Activated T-cell treated with anti-CD3 and anti-CD28 coated beads for 1 hour (primary cell): ENCODE measurements at places on chromosomes 2 and 18.

- DNase-seq = no peak
Observed at GRCh38 chr2:145076085-145076484, 556.2 kb upstream of the ZEB2 start.

- DNase-seq = no peak
Observed at GRCh38 chr2:97911206-97911921, 84.4 kb downstream of the TMEM131 start.

- DNase-seq = no peak
Observed at GRCh38 chr2:203997481-203997880, 60.9 kb downstream of the ICOS start.

- DNase-seq = no peak
Observed at GRCh38 chr18:3721771-3722648, 272.0 kb downstream of the TGIF1 start.

GRCh38 chr2:190583507-190584337, 49.2 kb upstream of the NEMP2 start:
- no peak for DNase-seq

- no peak for DNase-seq
Observed at GRCh38 chr2:70779911-70780545, 10.4 kb downstream of the FIGLA start.

DNA sequence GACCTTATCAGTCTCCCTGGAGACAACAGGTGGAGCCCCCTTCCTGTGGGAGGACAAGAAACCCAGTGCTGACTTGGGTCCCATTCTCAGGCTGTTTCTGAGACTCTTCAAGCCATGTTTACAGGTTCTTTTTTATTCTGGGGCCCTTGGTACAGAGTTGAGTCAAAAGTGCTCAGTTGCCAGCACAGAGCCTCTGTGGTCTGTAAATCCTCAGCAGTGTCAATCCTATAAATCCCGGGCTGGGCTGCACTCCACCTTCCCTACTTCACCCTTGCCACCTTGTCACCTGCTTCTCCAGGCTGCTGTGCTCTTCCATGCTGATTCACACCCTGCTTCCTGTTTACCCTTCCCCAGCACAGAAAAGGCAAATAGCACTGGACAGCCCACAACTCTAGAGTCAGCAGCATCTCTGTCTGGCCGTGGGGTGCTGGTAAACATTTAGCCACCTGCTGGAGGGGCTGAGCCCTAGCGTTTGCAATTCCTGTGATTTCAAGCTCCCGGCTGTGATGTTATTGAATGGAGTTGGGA, 74.7 kb downstream of the TNFRSF11A start:
- no peak for DNase-seq

GRCh38 chr2:100632037-100632436, 69.2 kb downstream of the PDCL3 start:
- DNase-seq = no peak

DNA sequence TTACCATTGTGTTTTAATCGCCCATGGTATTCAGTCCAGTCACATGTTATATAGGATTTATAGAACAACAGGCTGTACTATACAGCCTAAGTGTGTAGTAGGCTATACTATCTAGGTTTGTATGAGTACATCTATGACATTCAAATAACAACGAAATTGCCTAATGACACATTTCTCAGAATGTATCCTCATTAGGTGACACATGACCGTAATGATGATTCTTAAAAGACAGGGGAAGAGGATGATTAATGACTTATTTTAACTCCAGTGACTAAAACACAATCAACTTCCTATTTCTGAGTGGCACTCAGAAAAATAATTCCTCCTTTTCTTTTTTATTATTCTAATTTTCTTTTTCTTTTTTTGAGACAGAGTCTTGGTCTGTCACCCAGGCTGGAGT, 63.0 kb upstream of the ACSL3 start:
- DNase-seq = no peak

- no peak for DNase-seq
Observed at GRCh38 chr2:16127276-16127940, 187.1 kb downstream of the MYCN start.

- DNase-seq = no peak
Observed at GRCh38 chr2:67462738-67463496, 65.8 kb downstream of the ETAA1 start.

DNA sequence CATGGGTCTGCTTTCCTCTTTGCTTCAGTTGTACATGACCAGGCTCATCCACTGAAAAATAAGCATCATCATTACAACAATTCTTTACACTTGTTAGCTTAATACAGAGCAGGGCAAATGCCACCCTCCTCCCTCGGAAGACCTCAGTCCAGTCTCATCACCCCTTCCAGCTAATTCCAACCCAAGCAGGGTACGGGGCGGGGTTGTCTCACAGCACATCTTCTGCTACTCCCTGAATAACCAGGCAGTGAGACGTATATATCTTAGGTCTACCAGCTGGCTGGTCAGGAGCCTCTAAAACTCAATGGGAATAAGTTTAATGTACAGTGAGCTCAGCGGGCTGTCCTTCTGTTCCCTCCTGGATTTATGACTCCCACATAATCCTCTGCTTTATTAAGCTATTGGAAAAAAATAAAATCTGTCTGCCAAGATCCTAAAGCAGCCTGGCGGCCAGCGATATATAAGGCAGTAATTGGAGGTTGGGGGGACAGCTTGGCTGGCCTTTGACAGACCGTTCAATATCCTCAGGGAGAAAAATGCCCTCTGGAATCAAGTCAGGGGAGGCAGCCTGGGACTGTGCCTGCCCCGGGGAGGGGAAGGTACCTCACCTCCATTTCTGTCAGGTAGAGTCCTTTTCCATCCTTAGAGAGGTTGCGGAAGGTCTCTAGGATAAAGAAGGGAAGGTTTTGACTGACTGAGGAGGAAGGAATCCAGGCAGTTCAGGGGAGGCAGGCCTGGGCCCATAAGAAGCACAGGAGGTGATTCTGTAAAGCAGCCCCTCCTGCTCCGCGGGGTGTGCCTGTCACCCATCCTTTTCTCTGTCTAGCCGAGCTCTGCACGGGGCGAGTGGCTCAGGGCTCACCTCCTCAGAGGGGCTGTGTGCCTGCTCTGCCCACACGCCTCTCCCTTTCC, 76.3 kb downstream of the CAPN13 start:
- no peak for DNase-seq

GRCh38 chr2:10196110-10196892, 73.8 kb downstream of the RRM2 start:
- DNase-seq = no peak

- no peak for DNase-seq
Observed at GRCh38 chr18:48167897-48168253, 237.4 kb upstream of the SMAD2 start.

DNA sequence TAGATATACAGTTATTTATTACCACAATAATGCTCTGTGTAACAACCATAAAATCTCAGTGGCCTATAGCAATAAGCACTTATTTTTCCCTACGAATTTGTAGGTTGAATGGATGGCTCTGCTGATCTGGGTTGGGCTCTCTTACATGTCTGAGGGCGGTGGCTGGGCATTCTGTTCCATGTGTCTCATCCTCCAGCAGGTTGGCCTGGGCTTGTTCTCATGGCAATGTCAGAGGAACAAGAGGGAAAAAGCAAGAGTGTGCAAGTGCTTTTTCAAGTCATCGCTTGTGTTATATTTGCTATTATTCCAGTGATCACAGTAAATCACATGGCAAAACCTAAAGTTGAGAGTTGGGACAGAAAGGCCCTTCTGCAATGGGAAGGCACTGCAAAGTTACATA, 30.4 kb upstream of the MYO3B start:
- DNase-seq = no peak

DNA sequence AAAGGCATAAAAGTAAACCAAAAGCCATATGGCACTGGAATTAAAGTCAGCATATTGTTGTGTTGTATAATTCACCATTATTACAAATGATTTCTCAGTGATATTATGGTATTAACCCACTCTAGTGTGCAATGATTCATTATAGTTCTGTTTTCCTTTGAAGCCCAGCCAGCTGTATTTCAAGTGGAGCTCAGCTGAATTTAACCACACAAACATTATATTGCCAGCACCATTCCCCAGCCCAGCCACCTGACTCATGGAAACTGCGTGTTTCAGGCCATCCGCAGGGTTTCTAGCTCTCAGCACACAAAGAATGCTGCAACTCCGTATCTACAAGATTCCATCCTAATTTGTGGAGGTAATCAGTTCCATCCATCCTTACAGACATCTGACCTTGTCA, 166.8 kb upstream of the CHAC2 start:
- no peak for DNase-seq

GRCh38 chr2:19810637-19811036, 91.1 kb downstream of the TTC32 start:
- no peak for DNase-seq

DNA sequence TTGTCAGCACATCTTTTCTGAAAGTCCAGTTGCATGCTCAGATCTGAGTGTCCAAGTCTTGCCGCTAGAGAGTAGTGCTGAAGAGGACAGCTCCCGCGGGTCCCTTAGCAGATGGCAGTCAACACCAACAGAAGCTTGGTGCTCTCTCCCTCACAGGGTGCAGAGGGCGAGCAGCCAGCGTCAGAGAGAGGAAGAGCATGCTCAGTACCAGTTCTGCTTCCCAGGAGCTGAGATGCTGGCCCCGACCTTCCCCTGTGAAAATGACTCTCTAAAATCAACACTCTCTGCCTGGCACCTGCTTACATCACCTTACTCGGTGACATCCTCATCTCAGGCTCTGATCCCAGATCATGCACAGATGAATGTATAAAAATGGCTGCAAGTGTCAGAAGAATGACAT, 86.0 kb upstream of the TWIST2 start:
- DNase-seq = no peak

GRCh38 chr2:121591199-121591598, 58.1 kb downstream of the CLASP1 start:
- no peak for DNase-seq

GRCh38 chr2:24576617-24577016, 85.6 kb downstream of the NCOA1 start:
- no peak for DNase-seq

DNA sequence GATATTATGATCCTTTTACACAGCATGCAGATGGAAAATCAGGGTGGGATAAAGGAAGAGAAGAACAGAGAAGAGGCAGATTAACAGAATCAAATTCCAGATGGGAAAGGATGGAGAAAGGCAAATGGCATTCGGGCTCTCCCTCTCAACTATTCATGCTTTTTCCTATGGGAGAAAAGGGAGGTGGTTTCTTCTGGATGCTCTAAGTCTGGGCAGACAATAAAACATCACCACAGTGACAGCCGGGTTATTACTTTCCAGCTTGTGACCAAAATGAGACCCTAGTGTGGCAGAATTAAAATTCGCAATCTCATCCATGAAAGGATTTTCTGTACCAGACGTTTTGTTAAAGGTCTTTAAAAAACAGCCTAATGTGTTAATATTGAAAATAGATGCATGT, 440.7 kb downstream of the RND3 start:
- DNase-seq = no peak

GRCh38 chr18:27750923-27751322, 426.0 kb downstream of the CDH2 start:
- no peak for DNase-seq

DNA sequence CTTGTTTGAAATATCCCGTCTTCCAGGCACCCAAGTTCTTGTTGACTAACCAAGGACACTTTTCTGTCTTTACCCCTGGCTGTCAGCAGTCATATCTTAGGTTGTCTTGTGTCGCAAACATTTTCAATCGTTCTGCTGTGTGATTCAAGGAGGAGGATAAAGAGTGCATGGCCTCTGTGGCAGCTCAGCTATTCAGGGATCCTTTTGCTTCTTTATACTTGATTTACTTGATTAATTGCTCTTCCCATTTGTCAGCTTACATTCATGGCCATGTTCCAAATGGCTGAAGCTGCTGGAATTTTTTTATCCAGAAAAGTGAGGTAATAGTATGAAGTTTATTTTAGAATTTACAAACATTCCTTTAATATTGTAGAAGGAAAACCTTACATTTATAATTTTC, 97.3 kb upstream of the FZD5 start:
- DNase-seq = no peak

DNA sequence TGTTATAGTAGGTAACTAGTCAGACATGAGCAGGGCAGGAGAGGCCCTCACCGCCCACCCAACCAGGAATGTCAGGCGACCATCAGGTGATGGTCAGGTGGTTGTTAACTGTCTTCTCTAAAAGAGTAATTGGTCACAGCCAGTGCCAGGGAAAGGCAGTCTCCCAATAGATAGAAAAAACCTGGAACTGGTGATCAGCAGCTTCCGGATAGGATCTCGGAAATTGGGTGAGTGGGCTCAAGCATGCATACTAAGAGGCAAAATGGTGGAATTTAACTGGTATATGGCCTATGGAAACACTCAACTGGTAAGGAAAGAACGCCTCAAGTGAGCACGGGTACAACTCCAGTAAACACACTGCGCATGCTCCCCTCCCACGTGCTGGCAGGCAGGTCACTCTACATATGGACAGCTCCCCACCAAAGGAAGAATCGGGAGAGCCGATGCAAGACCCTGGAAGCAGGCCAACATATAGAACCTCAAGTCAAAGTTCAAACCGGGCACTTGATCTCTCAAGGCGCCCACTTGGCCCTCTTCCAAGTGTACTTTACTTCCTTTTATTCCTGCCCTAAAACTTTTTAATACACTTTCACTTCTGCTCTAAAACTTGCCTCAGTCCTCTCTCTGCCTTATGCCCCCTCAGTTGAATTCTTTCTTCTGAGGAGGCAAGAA, 43.5 kb upstream of the TMEM131 start:
- no peak for DNase-seq

GRCh38 chr2:152622219-152622618, 95.0 kb downstream of the PRPF40A start:
- DNase-seq = no peak

DNA sequence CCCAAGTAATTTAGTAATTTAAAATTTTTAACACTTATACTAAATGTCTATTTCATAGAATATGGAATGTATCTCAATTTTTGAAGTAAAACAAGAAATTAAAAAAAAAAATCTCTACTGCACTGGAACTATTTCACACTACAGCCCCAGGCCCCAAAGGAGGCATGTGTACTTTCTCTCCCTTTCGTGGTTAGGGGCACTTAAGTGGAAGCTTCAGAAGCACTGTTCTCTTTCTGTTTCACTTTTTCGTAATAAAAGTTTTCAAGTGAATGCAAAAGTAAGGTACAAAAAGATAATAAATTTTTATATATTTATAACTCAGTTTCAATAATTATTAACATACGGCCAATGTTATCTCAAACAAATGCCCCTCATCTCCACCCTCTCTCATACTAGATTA, 123.8 kb upstream of the STON1 start:
- no peak for DNase-seq
